GM12878 (cell line): ENCODE measurements at places on chromosomes 12 and 14.

DNA sequence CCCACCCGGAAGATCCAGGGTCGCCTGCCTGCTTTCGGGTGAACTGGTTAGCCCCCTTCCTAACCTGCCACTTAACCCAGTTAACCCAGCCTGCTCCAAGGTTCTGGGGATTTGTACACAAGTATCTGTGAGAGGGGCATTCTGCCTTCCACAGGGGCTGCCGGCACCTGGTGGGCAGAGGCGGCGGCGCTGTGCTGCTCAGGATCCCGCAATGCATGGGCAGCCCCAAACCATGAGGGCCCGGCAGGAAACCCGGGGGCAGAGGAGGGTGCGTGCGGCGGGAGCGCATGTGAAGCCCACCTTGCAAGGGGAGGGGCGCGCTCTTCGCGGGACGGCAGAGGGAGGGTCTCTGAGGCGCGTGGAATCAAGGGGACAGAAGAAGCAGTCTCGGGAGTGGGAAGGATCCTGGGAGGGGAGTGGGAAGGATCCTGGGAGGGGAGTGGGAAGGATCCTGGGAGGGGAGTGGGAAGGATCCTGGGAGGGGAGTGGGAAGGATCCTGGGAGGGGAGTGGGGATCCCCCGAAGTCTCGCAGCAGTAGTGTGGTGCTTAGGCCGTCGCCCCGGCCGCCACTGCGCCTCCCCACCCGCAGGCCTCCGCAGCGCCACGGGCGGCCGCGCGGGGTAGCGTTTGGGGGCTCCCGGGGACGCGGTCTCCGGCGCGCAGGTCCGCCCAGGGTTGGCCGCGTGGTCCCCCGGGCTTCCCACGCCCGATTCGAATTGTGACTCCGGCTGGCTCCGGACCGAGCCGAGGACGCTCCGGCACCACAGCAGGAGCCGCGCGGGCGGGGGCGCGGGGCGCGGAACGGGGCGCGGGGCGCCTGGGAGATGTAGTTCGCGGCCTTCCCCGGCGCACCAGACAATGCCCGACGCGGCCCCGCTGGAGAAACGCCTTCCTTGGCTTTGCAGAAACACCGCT, 4.9 kb upstream of the MTA1 start:
- DNase-seq, result no peak

DNA sequence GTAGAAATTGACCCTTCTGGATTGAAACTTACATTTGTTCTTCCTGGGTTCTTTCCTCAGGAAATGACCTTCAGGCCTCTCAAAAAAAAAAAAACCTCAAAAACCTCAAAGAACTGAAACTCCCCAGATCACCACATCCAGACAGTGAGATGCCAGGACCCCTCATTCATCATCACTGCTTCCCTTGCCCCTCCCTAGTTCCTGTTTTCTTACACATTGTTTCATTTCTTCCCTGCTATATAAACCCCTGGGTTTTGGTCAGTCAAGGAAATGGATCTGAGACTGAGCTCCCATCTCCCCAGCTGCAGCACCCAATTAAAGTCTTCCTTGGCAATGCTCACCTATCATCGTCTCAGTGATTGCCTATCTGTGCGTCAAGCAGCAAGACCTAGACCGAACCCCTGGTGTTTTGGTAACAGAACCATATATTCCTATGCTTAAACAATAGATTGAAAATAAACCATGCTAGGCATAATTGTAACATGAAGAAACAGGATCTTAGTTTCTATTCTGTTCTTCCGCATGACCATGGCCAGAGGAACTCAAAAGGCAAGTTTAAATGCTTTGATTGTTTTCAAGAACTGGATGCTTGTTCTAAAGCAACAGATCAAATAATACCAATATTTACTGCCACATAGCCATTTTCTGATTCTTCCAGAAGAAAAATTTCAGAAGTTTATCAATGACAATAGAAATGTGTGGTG, 108.0 kb upstream of the MAX start:
- peak; percentile 71 for DNase-seq

DNA sequence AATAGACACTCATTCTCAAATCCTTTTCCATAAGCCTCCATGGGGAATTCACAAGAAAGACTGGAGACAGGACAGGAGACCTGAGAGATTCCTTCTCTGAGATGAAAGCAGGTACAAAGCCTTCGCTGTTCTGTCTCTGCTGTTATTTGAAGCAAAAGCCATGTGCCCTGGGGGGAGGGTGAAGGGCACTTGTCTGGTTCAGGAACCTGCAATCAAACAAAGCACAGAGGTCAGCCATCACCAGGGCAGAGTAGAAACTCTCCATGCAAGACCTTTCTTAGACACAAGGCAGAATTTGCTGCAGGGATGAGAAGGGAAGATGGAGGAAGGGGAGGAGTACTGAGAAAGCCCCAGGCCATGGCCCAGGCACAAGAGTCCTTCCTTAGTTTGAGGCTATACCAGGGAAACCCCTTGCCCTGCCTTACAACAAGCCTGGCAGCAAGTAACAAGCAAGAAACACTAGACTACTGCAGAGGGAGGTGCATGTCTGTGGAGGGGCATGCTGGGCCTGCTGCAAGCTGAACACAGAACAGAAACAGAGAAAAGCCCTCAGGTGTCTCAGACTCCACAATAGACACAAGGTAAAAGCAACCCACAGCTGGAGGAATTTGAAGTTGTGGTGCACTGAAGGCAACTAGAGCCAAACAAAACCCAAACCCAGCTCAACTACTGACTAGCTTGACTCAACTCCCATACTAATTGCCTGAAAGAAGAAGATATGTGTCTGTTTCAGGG, 7.8 kb upstream of the ART4 start:
- peak; percentile 16 for DNase-seq

- no peak for DNase-seq
These were observed 364.8 kb downstream of the SNAPC1 start for GRCh38 chr14:62126879-62127478.

GRCh38 chr14:29039171-29039570, 272.6 kb downstream of the FOXG1 start:
- no peak for DNase-seq

GRCh38 chr12:64494998-64495729, 43.2 kb downstream of the TBK1 start:
- no peak for DNase-seq

DNA sequence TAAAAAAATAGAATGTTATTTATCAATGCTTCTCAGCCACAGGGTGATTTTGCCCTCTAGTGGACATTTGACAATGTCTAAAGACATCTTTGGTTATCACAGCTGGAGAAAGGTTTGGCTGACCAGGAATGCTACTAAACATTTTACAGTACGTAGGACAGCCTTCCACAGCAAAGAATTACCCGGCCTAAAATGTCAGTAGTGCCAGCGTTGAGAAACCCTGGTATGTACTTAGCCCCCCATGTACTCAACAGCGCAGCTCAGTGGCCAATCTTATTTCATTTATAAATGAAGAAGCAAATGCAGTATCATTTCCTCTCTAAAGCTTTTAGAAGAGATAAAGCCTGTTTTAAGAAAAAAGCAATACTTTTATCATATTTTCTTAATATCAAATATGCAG, 5.8 kb downstream of the MARK3 start:
- no peak for DNase-seq

- DNase-seq, result no peak
These were observed 1304.9 kb downstream of the TMEM121 start for GRCh38 chr14:106831322-106831720.
